GM12892 (cell line): ENCODE measurements at places on chromosomes 6 and 20.

GRCh38 chr6:44179072-44179536 lies 20.5 kb downstream of the CAPN11 start:
- no peak for DNase-seq

DNA sequence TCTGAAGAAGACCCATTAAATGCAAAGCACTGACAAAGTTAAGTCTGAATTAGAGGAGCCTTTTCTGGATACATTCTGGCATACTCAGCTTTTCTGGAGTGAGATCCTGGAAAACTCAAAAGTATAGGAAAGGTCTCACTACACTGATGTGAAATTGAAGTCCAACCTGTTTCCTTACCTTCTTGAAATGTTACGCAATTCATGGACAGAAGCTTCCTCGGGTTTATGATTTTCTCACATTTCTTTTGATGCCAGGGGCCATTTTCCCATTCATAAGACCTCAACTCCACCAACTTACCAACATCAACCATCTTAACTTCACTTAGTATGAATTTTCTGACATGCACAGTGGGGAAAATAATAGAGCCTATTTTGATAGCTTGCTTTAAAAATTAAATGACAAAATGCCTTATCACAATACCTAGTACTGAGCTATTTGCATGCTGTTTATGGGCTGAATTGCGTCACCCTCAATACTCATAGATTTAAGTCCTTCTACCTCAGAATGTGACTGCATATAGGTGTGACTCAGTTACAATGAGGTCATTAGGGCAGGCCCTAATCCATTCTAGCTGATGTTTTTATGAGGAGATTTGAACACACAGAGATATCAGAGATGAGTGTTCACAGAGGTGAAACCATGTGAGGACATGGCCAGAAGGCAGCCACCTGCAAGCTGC lies 73.4 kb upstream of the RAB32 start:
- no peak for DNase-seq

DNA sequence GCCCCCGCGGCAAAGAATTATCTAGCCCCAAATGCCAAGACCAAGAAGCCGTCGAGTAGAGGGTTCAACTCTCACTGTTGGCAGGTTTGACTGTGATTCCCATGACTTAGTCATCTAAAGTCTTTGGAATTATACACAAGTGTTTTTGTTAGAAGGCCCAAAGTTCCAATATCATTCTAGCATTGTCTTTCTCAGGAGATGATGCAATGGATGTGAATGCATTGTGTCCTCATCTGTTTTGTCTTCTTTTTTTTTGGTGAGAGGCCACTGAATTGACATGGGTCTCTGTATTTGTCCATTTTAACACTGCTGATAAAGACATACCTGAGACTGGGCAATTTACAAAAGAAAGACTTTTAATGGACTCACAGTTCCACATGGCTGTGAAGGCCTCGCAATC lies 290.5 kb upstream of the ZFP64 start:
- no peak for DNase-seq

DNA sequence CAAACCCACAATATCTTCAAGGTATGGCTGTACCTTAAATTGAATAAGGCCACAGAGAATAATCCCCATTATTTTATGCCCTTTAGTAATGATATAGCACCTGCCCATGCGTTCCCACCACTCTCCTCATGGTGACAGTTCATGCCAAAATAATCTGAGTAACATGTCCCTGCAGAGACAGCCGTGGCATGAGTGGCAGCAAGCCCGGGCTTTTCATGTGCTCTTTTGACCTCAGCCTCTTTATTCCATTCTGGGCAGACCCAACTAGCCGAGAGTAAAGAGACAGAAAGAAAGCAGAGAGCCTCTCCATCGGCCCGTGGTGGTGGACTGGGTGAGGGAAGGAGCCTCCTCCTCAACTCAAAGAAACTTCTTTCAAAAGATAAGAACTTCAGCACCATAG lies 19.9 kb upstream of the POPDC3 start:
- DNase-seq: no peak

- DNase-seq: no peak
These were observed 25.1 kb upstream of the GSTA4 start for GRCh38 chr6:53020005-53020744.

DNA sequence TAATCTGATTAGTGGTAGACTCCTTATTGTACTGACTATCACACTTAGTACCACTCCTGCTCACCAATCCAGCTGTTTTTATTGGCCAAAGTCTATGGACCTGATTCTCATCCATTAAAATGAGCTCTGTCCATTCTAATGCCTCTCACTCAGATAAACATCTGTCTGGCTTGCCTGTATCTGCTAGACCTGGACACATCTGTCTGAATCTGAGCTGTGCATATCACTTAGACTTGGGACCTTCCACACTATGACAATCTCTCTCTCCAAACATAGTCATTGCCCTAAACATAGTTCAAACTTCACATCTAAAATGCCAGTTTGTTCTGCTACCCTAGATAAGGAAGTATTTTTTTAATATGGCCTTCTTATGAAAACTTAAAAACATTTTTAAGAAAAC lies 92.6 kb downstream of the CENPW start:
- DNase-seq: no peak

- DNase-seq: no peak
These were observed 1.7 kb downstream of the RANBP9 start for GRCh38 chr6:13709689-13710551.

GRCh38 chr20:31833931-31834521 lies 11.4 kb downstream of the FOXS1 start:
- no peak for DNase-seq

GRCh38 chr6:43946641-43947363 lies 176.8 kb downstream of the VEGFA start:
- DNase-seq: no peak

- DNase-seq: no peak
These were observed 198.4 kb upstream of the SLC35B3 start for GRCh38 chr6:8633762-8634161.

DNA sequence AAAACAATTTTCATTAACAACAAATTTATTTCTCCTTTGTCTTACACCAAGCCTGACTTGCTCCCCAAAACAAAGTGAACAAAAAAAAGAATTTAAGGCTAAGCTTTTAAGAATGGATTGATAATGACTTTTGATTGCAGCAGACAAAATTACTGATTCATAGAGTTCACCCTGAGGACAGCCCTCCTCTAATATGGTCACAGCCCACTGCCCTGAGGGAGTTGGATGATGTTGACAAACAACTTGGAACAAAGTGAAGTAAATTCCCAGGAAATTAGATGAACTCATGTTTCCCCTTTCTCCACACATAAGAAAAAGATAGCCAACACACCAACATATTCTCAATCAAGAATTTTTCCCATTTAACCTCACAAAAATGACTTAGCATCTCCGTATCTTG lies 7.7 kb upstream of the ISM1 start:
- no peak for DNase-seq

DNA sequence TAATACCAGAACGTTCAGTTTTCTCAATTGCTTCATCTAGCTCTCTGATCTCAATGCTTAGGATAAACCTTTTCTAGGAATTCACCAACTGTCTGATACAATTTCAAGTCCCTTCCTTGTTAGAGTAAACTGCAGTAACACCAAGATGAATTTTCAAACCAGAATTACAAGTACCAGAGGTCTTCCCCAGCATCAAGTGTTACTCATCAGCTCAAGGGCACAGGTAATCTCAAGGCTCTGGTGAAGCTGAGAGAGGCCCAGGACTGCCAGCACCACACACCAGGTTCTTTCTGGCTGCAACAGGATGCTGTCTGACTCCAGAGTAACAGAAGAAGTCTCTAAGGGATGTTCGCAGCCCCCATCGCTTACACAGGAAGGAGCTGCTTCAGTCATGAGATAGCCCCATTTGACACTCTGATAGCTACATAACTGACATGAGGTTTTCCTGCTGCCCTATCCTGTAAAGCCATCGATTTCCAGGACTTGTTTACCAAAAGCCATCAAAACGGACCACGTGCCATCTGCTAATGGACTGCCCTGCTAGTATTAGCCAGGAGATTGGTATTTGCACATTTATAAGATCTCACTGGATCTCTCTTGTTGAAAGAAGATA lies 549.4 kb downstream of the UTRN start:
- DNase-seq: no peak

DNA sequence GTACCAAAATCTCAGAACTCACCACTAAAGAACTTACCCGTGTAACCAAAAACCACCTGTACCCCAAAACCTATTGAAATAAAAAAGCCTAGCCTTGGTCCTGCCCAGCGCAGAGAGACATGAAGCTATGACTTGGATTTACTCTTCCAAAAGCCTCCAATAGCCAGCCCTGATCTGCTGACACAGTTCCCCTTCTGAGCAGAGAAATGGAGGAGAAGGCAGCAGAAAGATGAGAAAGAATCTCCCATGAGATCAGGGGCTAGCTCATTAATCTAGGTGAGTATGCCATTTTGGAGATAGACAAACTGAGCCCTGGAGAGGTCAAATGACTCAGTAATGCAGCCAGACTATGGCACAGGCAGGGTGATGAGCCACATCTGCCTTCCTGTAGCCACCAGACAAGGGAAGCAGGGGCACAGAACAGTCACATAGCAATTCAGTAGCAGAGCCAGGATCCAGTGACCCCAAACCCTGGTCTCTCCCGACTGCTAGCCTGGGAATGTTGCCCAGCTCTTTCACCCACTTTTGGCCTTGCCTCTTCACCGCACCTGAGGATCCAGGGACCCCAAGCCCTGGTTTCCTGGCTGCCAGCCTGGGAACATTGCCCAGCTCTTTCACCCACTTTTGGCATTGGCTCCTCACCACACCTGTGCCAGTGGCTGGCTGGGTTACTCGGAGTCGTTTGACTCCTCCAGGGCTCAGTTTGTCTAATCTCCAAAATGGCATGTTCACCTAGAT lies 7.2 kb upstream of the SDCBP2 start:
- DNase-seq: no peak
